ENCODE measurements at places on chromosomes 16 and 17.

DNA sequence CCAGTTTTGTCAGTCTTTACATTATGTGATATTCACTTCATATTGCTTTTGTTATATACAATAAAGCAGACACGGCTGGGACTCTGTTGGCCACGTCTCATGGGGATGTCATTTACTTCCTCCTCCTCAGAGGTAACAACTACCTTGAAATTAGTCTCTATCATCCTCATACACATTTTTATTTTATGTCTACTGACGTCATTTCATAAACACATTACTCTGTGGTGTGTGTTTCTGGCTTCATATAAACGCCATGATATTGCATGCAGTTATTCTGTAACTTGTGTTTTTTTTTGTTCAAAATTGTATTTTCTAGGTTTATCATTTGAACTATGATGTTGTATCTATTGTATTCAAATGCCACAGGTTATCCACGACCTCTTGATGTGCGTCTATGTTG is 13.4 kb upstream of the IRF8 start:
- no peak for DNase-seq

DNA sequence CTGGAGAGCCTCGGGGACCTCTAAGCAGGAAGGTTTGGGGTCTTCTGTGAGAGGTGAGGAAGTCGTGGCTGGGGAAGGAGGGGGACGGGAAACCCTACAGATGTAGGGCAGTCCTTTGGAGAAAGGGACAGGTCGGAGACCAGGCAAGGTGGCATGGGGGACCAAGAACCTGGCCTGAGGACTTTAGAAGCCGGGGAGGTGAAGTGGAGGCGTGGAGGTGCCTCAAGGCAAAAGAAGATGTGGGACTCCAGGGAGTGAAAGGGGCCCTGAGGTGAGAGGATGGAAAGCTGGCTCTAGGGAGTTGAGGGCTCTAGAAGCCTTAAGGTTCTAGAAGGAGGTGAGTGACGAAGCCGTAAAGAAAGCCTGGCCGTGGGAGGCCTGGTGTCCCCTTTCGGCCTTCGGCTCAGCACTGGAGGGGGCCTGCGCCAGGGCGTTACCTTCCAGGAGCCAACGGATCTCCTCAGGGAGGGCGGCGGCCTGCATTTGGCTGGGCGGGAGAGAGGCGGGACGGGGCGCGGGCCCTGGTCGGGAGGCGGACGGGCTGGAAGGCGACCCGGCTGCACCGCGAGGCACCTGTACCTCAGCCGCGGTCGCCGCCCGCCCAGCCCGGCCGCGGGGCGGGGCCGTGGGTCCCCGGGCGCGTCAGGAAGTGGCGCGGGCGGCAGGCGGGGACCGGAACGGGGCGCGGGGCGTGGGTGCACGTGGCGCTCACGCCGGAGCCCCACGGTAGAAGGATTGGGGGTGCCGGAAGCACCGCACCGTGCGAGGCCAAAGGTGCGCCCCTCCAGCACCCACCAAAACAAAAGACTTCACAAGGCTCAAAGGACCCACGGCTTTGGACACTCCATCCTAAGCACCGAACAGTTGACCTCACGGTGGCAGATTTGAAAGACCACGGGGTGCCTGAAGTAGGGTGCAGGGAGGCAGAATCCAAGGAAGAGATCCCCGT is at the start of gene SKAP1:
Gene SKAP1, minus strand, starts transcription at position 577 of the 949 bp plus-strand sequence.
- no peak for DNase-seq

DNA sequence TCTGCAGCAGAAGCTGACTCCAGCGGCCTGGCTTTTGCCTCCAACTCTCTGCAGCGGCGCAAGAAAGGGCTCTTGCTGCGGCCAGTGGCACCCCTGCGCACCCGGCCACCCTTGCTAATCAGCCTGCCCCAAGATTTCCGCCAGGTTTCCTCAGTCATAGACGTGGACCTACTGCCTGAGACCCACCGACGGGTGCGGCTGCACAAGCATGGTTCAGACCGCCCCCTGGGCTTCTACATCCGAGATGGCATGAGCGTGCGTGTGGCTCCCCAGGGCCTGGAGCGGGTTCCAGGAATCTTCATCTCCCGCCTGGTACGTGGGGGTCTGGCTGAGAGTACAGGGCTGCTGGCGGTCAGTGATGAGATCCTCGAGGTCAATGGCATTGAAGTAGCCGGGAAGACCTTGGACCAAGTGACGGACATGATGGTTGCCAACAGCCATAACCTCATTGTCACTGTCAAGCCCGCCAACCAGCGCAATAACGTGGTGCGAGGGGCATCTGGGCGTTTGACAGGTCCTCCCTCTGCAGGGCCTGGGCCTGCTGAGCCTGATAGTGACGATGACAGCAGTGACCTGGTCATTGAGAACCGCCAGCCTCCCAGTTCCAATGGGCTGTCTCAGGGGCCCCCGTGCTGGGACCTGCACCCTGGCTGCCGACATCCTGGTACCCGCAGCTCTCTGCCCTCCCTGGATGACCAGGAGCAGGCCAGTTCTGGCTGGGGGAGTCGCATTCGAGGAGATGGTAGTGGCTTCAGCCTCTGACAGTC is 1.3 kb downstream of the PARD6A start:
- no peak for DNase-seq

- no peak for DNase-seq
Measured at GRCh38 chr17:17883801-17884200, 47.0 kb upstream of the SREBF1 start.

DNA sequence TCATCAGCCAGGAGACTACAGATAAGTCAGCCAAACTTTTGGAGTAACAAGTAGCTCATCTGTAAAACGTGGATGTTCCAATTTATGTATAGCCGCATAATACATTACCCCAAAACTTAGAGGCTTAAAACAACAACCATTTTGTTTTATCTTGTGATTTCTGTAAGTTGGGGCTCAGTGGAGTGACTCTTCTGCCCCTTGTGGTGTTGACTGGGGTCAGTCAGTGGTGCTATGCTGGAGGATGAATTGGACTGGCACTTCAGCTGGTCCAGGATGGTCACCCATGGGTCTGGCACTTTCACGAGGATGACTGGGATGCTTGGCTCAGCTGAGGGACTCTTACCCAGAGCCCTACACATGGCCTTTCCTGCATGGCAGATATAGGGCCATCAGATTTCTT is 172.5 kb downstream of the WWOX start:
- DNase-seq, result no peak

DNA sequence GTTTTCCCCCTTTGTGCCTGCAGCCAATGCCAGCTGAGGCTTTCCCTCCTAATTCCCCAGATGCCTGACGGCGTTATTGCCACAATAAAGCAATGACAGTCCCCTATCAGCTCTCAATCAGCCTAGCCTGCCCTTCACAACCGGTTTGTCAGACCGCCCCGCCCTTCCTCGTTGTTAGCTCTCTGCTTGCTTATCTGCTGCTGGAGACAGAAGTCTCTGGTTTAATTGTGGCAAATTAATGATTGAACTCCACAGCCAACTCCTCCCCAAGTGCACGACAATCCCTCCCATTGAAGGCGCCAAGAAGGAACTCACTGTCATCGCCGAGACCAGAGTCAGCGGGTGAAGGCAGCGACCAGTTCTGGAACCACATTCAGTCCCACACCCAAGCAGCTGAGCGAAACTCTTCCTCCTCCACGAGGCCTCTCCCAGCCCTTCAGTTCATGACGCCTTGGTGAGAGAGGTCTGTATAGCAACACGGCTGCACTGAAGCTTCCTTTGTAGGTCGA is 474.4 kb downstream of the SLC39A11 start:
- DNase-seq, result no peak

DNA sequence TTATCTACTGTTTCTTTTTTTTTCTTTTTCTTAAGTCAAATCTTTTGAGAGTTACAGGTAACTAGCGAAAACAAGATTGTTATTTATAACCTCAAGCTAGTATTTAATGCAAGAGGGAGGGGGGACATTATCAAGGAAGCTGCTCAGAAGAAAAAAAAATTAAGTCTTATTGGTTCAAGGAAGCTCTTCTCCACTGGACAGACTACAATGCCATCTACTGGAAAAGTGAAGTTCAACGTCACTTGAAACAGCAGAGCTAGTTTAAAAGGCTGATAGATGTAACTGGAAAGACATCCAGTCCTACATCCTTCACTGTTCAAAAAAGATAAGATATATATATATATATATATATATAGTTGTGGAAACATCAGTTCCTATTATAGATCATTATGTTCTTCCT is 418.0 kb upstream of the PSMD7 start:
- DNase-seq, result peak; percentile 58

DNA sequence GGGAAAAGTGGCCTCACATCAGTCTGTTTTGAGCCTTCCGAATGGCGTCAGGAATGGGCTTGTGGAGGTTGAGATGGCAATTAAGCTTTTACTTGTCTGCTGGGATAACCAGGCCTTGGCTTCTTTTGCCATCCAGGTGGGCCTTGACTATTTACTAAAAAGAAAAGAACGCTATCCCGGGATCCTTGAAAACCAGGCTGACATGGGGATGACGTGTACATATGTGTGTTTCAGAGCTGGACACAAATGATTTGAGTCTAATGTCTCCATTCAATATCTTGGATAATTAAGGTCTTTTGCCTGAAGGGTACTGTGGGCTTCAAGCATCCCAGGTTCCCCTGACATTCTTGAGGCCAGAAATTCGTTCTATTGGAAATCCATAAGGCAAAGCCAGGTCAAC is 32.6 kb upstream of the HOXB13 start:
- DNase-seq, result no peak

GRCh38 chr17:65855675-65856074 is 294.2 kb upstream of the AXIN2 start:
- no peak for DNase-seq

DNA sequence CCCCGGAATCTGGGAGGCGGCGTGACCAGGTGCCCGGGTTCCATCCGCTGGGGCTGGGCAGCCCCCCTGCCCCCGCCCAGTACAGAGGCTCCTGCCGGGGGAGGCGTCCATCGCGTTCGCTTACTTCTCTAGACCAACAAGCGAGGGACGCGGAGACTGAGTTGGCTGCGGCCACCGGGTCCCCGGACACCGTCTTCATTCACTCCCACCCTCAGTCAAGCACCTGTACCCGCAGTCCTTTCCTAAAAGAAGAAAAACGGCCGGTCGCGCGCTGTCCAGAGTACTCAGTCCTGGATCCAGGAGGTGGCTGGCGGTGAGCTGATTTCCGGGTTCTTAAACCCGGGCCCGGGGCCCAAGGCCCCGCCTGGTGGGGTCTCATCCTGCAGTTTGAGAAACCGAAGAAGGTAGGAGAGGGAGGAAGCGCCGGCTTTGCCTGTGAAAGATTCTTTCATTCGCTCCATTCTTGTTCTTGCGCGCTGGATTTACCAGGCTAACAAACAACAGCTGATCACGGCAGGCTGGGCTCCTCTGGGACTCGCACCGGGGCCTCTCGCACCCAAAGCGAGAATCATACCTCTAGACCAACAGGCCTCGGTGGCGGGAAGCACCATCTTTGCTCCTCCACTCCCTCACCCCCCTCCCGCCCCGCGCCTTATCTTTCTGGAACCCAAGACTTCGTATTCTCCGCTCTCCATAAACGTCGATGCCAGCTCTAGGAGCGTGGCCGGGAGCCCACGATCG is 17.4 kb upstream of the OR1F1 start:
- no peak for DNase-seq

DNA sequence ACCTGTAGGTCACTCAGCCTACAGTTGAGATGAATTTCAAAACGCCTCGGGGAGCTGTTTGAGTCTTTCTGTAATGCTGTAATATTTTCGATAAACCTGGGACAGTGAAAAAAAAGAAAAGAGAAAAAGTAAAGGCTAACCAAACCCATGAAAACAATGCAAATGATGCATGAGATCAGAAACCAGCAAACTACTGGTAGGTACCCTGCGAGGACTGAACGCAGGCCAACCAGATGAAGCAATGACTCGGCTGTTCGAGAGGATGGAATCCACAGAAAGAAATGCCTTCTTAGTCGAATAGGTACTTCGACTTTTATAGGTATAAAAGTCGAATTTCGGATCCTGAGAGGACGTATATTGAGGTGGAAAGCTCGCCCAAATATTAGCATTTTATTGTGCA is 509 bp upstream of the ATAD5 start:
- DNase-seq, result no peak

DNA sequence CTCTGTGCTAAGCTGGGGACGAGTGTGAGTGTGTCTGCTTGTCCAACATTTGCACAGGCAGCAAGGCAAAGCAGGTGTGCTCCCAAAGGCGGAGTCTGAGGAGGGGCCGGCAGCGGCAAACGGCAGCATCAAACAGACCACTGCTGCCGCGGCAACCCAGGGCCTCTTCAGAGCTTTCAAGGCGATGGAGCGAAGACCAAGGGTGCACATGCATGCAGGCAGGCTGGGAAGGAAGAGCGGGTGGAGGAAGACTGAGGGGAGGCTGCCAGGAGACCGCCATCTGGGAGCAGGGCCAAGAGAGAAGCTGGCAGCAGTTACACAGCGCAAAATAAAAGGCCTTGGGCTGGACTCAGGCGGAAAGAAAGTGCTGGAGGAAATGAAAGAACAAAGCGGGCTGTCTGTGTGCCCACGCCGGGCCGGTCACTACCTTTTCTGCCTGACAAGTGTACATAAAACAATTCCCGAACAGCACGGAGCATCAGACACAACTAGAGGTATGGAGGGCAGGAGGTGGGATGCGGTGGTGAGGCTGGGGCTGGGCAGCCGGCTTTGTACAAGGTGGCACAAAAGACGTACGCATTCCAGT is 8.5 kb downstream of the TIMM22 start:
- DNase-seq, result no peak

- no peak for DNase-seq
Measured at GRCh38 chr17:20929334-20929733, 113.5 kb downstream of the USP22 start.

- DNase-seq, result no peak
Measured at GRCh38 chr17:43584666-43585102, 38.5 kb upstream of the ETV4 start.

GRCh38 chr17:17504341-17505140 is 8.3 kb upstream of the RASD1 start:
- no peak for DNase-seq

- no peak for DNase-seq
Measured at GRCh38 chr17:17832032-17832363, 4.8 kb downstream of the SREBF1 start.

DNA sequence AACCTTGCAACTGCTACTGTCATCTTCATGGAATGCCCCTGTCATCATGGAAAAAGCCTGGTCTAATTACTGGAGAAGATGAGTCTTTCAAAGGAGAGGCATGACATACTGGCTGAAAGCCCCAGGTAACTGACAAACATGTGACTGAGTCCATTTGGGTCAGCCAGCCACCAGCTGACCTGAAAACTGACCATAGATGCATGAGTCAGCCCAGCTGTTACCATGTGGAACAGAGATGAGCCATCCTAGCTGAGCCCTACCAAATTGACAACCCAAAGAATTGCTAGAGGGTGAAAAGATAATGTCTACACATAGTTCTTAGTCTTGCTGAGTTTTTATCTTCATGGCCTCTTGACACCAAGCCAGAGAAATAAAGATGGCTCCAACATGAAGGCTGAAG is 311.8 kb downstream of the UTP18 start:
- no peak for DNase-seq
